CD4-positive, alpha-beta T cell treated with Interferon alpha-2 for 1 hour (primary cell): ENCODE measurements at places on chromosomes 5 and 9.

GRCh38 chr9:130490981-130491380, 46.2 kb downstream of the ASS1 start:
- DNase-seq, result no peak

DNA sequence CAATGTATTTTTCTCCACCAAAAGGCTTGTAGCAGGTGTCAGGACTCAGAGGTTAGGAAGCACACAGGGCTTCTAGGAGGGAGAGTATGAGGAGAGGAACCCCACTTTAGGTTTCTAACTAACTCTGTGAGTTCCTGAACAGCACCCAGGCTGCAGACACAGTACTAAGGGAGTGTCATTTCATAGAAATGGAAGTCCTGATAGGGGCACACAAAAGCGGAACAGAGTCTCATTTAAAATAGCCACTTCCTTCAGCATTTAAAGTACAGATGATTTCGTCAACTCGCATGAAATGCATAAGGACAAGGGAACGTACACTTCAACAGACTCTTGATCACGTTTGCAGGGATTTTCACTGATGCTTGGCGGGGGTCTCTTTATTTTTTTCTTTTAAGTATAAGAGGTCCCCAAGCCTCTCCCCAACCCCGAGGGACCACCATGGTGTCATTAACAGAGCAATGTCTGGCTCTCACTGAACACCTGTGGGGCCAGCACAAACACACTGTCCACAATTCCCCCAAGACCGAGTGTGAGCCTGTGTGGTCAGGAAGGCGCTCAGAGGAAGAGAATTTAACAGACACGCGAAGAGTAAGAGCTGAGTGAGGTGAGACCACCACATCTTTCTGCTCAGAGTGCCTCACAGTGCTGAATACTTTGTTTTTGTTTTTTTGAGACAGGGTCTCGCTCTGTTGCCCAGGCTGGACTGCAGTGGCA, 82.3 kb downstream of the SECISBP2 start:
- DNase-seq, result peak; percentile 56

- DNase-seq, result no peak
Observed at GRCh38 chr9:130597228-130597627, 17.9 kb downstream of the FUBP3 start.

GRCh38 chr9:106310782-106311181, 552.2 kb upstream of the ZNF462 start:
- no peak for DNase-seq

GRCh38 chr5:81183811-81184748, 49.0 kb upstream of the CKMT2 start:
- DNase-seq, result no peak

- no peak for DNase-seq
Observed at GRCh38 chr5:77748160-77748559, 28.0 kb downstream of the TBCA start.

- DNase-seq, result no peak
Observed at GRCh38 chr5:51991940-51992339, 608.7 kb downstream of the ISL1 start.

DNA sequence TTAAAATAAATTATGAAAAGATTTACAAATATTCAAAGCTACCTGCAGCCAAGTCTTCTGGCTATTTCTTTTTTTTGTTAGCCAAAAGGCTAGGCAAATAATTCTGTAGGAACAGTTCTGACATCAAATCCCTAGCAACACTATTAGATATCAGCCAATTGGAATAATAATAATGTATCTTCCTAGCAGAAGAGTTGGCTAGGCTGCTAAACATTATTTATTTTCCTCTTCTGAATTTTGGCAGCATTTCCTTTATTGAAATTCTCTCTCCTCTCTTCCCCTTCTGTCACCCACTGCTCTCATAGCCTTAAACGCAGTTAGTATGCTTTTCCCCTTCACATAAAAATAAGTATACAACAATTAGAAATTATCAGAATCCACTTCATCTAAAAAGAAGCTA, 42.6 kb downstream of the ZDHHC21 start:
- DNase-seq, result no peak

DNA sequence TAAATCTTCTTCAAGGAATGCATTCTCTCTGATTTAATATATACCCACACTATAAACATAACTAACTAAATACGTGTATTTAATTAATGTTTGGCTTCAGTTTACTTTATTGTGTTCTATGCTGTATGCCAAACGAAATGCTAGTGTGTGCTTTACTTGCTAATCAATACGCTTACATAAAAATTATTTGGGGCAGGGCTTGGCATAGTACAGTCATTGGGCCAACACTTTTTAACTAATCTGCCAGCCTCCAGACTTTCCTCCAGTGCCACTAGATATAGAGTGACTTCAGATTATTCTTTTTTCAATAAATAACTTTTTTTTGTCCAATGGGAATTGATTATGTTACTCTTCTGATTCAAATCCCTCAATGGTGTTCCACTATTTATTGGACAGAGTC, 8.7 kb upstream of the CARNMT1 start:
- DNase-seq, result no peak
